ENCODE measurements at places on chromosomes 3 and 15.

DNA sequence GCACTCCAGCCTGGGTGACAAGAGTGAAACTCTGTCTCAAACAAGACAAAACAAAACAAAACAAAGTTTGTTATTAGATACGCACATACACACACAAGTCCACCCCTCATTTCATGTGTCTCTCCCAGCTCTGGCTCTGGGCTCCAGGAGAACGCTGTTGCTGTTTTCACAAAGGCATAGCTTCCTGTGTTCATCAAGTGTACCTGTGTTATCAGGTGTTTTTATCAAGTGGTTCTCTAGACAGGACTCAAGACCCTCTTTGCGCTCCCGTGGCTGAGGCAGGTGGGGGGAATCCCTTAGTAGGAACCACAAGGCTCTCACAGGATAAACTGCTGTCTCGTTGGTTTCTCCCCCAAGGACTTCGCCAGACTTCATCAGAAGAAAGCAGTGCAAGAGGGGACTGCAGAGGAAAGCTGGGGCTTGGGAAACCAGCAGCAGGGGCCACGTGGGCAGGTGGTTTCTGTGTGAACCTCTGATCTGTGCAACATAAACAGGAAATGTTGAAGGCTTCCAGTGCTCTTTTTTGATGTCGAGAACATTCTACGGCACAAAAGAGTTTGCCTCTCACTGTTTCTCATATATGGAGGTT, 6.9 kb upstream of the PPP1R2 start:
- DNase-seq = peak; percentile 32

DNA sequence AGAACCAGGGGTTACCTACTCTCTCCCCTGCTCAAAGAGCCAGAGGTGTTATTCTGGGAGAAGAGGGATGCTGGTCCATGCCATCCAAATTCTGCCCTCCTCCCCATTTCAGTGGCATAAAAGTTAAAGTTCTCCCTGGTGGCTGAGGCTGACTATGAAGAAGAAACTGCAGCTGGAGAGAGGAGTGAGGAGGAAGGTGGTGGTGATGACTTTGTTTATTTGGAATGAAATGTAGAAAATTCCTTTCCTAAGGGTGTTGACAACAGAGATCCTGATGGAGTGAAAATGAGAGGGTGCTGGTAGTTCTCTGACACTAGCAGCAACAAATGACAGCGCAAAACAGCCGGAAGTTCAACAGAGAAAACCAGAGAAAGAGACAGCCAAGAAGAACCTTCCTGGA, 100.4 kb downstream of the PCCB start:
- no peak for DNase-seq

DNA sequence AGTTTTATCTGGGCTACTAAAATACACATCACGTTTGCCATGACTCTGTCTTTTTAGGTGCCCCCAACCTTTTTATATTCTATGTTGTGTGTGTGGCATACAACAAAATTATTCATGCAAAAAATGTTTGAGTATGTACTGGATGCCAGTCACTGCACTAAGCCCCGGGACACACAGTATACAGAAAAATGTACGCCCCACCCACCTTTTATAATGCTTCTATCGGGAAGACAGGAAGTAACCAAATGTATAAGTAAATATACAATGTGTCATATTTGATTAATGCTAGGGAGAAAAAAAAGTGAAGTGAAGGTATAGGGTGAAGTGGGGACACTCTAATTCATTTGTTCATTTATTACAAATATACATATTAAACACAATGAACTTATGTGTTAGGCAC, 503.4 kb upstream of the MDFIC2 start:
- no peak for DNase-seq

DNA sequence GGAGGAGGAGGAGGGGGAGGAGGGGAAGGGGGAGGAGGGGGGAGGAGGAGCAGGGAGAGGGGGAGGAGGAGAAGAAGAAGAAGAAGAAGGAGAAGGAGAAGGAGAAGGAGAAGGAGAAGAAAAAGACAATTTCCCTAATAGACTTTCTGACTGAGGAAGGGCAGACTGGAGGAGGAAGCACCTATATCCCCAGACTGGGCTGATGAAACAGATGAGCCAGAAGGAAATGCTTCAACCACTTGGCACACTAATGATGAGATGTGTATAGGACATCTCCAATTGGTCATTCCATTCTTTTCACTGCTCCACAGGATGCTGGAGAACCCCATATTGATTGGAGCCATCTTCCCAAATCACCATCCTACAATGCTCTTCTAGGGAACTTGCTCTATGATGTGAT, 69.9 kb downstream of the LYZL4 start:
- DNase-seq = no peak

DNA sequence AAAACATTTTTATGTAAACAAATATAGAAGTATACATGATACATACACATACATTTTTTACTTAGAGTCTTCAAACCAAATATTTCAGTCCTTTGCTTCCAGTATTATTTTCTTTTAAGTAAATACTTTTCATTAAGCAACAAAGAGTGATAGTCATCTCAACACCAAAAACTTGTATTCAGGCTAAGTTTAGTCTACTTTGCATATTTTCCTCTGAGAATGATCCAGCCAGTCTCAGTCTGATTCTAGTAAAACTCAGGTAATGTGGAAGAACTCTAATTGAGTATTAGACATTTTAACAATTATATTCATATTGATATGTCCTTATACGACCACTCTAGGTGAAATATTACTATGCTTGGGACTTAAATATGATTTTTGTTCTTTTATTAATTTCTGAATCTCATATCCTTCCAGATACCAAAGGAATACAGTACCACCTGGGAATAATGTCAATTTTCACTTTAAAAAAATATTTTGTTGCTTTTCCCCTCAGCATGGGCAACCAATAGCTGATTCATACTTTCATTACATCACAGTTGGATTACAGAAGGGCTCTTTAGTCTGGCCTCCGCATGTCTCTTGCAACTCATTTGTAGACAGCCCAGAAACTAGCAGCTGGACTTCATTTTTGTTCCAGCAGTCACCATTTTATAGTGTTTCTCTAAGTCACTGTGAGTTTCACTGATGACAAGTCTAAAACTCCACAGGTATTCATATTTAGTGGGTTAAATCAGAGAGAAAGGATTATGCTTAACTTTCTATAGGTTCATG, 390.4 kb downstream of the ZBTB20 start:
- DNase-seq = no peak

- DNase-seq = no peak
Observed at GRCh38 chr15:71400294-71400693, 285.0 kb downstream of the THSD4 start.

DNA sequence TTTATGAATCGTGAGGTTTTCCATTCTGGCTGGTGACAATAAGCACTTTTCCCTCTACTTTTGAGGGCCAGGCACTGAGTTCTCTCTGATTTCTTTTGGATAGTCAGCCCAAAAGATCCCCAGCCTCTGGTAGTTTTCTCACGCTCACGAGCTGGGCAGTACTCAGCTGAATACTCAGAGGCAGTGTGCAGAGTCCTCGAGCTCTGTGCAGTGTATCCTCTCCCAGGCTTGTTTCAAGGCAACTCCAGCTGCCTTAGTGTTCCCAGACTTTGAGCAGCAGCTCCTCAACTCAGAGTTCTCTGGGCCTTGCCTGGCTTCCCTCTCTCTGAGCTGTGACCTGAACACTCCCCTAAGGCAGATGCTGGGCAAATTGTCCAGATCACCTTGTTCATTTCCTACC, 59.1 kb upstream of the IQSEC1 start:
- DNase-seq = no peak

DNA sequence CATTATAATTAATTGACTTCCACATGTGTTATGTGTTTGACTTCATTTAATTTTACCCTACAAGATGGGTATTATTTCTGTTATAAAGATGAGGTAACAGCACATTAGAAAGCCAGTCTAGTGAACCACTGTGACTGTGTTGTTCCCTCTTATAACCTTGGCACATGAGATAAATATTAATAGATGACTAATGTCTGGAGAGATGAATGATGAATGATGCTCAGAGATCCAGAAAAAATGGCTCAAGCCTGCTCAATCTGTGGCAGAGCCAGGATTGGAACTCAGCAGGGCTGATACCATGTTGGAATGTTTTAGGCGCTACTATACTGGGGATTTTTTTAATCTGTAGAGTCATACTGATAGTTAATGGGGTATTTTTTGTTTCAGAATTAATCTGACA, 118.8 kb upstream of the PTX3 start:
- no peak for DNase-seq

DNA sequence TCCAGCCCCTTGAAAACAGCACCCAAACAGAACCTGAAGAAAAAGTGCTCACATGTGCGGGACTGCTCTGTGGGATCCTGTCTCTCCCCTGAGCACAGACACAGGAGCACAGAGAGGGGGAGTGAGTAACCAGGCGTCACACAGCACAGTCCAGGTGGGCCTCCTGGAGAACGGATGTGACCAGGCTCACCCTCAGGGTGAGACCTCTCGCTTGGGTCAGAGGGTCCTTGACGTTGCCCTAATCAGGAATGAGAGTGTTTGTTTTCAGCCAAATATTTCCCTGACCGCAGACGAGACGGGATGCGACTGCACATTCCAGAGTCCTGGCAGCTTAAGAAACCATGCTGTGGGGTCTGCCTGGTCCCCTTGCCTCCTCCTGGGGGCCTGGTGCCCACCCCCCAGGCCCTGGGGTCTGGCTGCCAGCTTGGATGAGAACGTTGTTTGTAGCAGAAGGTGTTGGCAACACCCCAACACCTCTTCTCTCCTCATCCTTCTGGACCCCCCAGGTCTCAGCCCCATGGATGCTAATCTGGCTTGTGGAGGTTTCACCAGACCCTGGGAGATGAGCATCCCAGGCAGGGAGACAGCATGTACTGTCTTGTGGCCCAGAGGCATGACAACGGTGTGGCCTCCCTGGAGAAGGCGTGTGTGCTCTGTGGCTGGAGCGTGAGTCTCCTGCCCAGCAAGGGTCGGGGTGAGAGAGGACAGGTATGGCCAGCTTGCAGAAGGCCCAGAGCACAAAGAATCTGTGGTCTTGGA, 42.1 kb upstream of the SLC6A6 start:
- no peak for DNase-seq

- DNase-seq = no peak
Observed at GRCh38 chr3:62228467-62228866, 144.9 kb downstream of the FEZF2 start.

DNA sequence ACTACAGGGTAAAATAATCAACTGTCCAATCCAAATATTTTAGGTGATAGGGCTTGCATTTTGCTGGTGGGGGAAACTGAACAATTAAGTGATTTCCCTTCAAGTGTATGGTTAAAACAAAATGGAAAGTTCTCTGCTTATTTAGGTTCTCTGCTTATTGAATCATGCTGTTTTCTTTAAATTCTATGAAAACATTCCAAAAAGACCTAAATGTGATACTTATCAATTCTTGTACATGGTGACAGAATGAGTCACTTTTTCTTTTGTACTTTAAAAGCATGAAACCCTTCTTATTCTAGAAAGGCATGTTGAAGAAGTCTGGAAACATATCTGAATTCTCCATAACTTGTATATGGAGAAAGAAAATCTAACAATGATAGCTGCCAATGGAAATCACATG, 192.6 kb downstream of the FMN1 start:
- DNase-seq = no peak

GRCh38 chr3:185330238-185330637, 32.7 kb upstream of the MAP3K13 start:
- no peak for DNase-seq

- DNase-seq = no peak
Observed at GRCh38 chr15:57251308-57251707, 125.0 kb upstream of the CGNL1 start.

GRCh38 chr15:38255690-38256089, 3.1 kb downstream of the SPRED1 start:
- no peak for DNase-seq

DNA sequence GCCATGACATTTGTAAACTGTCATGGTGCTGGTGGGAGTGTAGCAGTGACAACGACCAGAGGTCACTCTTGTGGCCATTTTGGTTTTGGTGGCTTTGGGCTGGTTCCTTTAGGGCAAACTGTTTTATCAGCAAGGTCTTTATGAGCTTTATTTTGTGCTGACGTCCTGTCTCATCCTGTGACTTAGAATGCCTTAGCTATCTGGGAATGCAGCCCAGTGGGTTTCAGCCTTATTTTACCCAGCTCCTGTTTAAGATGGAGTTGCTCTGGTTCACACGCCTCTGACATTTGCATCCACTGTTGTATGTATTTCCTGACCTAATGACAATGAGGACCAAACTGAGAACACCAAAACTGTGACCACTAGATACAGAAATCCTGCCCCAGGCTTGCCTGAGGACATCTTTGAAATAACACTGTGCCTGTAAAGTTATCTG, 37.6 kb downstream of the RAB8B start:
- no peak for DNase-seq

- DNase-seq = no peak
Observed at GRCh38 chr3:138933981-138934691, 12.8 kb downstream of the FOXL2 start.

DNA sequence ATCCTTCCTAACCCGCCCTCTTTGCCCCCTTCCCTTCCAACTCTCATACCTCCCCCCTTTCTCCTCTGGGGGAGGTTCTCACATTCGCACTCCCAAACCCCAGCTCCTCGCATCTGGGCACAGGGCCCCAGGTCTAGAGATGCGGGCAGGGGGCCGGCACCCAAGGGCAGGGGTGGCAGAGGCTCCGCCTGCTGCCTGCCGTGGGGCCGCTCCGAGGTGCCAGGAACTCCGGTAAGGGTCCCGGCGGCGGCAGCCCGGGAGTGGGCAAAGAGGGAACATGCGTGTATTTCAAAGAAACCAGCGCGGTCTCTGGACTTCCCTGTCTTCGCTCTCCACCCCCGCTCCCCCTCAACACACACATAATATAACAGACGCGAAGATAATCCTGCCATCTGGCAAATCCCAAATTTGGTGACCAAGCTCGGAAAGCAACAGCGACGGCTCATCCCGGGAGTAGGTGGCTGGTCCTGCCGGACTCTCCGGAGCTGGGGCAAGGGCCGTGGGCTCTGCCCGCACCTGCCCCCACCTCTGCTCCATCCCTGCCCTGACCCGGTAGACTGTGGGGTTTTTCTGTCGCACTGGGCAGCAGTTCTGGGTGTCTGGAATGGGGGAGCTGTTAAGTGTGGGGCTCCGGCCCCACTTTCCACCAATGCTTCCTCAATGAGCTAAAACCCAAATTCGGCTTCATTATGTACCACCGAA, 31.0 kb downstream of the NR2F2 start:
- DNase-seq = no peak

GRCh38 chr3:140170612-140171011, 235.6 kb downstream of the CLSTN2 start:
- DNase-seq = no peak

Data from activated CD4-positive, alpha-beta T cell treated with anti-CD3 and anti-CD28 coated beads, Interleukin-2, amount 50 U/mL, for 24 hours (primary cell).